Suppressor macrophage (primary cell): ENCODE measurements at places on chromosomes 11 and 22.
A peak's percentile ranks its signal among the peaks of the same experiment; 100 is the strongest.

GRCh38 chr11:123083623-123084029 lies 21.7 kb upstream of the HSPA8 start:
- peak; percentile 90 for DNase-seq

- DNase-seq = no peak
These were observed 4.2 kb downstream of the ZP1 start for GRCh38 chr11:60871378-60872061.

- no peak for DNase-seq
These were observed 327.7 kb downstream of the TENM4 start for GRCh38 chr11:79113054-79113690.

GRCh38 chr11:29161191-29161590 lies 855.6 kb downstream of the KCNA4 start:
- no peak for DNase-seq

- DNase-seq = no peak
These were observed 20.5 kb downstream of the RBFOX2 start for GRCh38 chr22:36008131-36008530.

- no peak for DNase-seq
These were observed 268.5 kb downstream of the TTC28 start for GRCh38 chr22:28411125-28411524.

DNA sequence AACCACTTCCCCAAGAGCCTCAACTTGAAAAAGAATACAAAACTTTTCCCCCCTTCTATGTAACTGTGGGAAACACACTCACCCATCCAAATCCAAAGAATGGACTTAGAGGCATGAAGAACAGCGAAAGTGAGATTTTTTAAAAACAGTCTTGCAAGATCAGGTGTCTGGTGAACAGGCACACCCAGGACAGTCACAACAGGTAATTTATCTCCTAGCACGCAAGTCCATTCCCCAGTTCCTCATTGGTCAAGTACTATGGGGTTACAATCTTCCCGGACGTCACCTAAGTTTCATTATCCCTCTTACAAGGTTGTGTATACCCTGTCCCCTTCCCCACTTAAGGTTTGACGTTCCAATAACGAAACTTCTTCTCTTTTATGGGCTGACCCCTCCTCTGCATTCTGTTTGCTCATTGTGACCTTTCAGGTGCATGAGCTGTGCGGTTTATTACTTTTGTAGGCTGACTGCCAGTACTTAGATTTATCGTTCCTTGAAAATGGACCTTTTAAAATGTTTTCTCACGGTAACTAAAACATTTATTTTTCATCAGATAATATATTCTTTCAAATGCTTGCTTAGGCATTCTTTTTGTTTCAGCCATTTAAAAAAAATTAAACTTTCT lies 1401.9 kb downstream of the FAM181B start:
- no peak for DNase-seq

- DNase-seq = no peak
These were observed 9.9 kb upstream of the CACNG2 start for GRCh38 chr22:36713436-36713835.

DNA sequence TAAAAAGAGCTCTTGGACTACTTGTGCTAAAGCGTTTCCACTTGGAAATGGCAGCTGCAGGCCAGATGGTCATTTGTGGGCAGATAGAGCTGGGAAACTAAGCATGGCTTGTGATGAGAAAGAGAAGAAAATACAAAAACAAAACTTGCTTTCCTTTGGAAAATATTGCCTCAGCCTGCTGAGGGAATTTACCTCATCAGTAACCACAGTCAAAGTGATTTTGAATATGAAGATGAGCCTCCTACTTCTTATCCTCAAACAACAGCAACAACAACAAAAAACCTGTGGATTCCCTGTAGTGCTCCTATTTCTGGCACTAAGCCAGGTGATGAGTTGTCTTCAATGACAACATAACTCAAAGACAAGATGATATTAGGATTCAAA lies 62.7 kb upstream of the FIBIN start:
- no peak for DNase-seq

DNA sequence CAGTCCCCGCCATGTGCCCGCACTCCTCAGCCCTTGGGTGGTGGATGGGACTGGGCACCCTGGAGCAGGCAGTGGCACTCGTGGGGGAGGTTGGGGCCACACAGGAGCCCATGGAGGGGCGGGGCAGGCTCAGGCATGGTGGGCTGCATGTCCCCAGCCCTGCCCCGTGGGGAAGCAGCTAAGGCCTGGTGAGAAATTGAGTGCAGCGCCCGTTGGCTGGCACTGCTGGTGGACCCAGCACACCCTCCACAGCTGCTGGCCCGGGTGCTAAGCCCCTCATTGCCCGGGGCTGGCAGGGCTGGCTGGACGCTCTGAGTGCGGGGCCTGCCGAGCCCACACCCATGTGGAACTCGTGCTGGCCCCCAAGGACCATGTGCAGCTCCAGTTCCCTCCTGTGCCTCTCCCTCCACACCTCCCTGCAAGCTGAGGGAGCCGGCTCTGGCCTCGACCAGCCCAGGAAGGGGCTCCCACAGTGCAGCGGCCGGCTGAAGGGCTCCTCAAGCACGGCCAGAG lies 16.1 kb downstream of the OR5B3 start:
- DNase-seq = no peak

GRCh38 chr11:68202165-68202564 lies 10.9 kb downstream of the KMT5B start:
- no peak for DNase-seq

DNA sequence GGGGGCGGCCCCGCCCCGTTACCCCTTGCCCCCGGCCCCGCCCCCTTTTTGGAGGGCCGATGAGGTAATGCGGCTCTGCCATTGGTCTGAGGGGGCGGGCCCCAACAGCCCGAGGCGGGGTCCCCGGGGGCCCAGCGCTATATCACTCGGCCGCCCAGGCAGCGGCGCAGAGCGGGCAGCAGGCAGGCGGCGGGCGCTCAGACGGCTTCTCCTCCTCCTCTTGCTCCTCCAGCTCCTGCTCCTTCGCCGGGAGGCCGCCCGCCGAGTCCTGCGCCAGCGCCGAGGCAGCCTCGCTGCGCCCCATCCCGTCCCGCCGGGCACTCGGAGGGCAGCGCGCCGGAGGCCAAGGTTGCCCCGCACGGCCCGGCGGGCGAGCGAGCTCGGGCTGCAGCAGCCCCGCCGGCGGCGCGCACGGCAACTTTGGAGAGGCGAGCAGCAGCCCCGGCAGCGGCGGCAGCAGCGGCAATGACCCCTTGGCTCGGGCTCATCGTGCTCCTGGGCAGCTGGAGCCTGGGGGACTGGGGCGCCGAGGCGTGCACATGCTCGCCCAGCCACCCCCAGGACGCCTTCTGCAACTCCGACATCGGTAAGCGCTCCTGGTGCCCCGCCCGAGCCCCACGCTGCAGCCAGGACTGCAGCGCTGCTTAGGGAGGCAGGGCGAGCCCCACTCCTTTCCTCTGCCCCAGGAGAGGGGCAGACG lies at the start of gene TIMP3:
Gene TIMP3 (plus strand): TSS at position 169 of the 700 bp plus-strand sequence. CDS start 297 bp downstream, at position 466.
- peak; percentile 79 for DNase-seq

- no peak for DNase-seq
These were observed 1289.4 kb downstream of the LRRC4C start for GRCh38 chr11:40170078-40170477.

- no peak for DNase-seq
These were observed 346.1 kb upstream of the DDI1 start for GRCh38 chr11:103690356-103690755.

GRCh38 chr11:6617315-6617781 lies 1.9 kb downstream of the TPP1 start:
- DNase-seq = peak; percentile 63

- DNase-seq = peak; percentile 36
These were observed 26.1 kb upstream of the RIC3 start for GRCh38 chr11:8194956-8195355.

- no peak for DNase-seq
These were observed 9.0 kb downstream of the NAT10 start for GRCh38 chr11:34114471-34114870.

GRCh38 chr11:117917591-117918151 lies 11.5 kb downstream of the TMPRSS13 start:
- DNase-seq = no peak

- DNase-seq = no peak
These were observed 64.2 kb downstream of the FLI1 start for GRCh38 chr11:128757886-128758612.

GRCh38 chr11:74634537-74634936 lies 42.2 kb downstream of the POLD3 start:
- DNase-seq = no peak

- DNase-seq = no peak
These were observed 38.1 kb downstream of the COA4 start for GRCh38 chr11:73838443-73839122.

GRCh38 chr11:4095509-4096230 lies 1.1 kb downstream of the RRM1 start:
- DNase-seq = no peak

DNA sequence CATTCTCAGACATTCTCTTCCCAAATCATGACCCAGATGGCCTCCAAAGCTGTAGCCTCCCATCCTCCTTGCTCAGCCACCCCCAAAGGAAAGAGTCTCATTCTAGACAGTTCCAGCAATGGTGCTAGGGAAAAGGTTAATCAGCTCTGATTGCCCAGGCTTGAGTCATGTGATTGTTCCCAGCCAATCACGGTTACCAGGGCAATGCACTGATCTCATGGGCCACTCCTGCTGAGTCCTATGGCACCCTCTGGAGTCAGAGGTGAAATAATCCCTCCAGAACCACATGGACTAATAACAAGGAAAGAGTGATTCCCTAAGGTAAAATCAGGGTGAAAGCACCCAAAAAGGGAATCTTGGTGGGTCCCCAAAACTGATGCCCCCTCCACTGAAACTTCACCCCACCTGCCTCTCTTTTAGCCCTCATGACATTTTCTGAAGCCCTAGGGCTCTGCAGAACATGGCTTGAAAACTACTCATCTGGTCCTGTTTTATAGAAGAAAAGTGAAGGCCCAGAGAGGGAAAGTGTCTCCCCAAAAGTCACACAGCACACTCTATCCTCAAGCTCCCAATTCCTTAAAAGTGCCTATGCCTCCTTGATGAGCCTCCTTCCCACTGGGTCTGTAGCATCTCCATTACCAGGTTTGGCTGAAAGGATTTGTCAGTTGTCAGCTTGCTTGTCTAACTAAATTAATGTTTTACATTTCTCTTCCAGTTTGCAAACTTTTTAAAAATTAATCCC lies 203.7 kb downstream of the MN1 start:
- DNase-seq = no peak

DNA sequence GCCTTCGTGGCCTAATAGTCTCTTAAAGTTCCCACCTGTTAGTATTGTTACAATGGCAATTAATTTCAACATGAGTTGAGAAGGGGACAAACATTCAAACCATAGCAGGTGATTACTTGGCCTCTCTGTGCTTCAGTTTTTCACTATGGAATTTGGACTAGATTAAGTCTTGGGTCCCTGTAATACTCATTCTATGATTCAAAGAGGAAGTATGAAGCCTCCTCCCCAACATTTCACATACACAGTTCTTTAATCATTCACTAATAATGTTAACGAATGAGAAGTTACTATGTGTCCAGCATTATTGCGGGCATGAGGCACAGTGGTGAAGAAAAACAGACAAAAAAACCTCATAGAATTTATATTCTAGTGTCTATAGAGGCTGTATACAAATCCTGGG lies 19.9 kb upstream of the USP47 start:
- DNase-seq = no peak

GRCh38 chr22:37804352-37804880 lies 3.3 kb upstream of the GCAT start:
- DNase-seq = no peak

GRCh38 chr11:117876341-117877119 lies at the start of gene FXYD6:
FXYD6 (minus strand) TSS chr11:117876658; CDS start chr11:117842776, 33,882 bp downstream.
- peak; percentile 31 for DNase-seq

DNA sequence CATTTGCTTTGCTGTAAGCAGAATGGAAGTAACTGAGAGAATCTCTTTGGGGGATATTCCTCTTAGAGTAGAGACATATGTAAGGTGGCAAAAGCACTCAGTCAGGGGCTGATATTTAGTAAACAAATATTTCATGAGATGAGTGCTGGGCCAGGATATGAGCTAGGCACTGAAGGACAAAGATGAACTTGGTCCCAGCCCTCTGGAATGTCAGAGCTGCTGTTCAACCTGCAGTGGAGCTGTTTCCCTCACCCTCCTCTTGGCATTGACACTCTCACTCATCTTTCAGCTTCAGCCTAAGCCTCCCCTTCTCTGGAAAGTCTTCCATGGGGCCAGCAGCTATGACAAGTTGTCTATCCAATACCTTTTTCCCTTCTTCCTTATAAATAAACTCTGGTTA lies 22.2 kb downstream of the RASSF10 start:
- no peak for DNase-seq

DNA sequence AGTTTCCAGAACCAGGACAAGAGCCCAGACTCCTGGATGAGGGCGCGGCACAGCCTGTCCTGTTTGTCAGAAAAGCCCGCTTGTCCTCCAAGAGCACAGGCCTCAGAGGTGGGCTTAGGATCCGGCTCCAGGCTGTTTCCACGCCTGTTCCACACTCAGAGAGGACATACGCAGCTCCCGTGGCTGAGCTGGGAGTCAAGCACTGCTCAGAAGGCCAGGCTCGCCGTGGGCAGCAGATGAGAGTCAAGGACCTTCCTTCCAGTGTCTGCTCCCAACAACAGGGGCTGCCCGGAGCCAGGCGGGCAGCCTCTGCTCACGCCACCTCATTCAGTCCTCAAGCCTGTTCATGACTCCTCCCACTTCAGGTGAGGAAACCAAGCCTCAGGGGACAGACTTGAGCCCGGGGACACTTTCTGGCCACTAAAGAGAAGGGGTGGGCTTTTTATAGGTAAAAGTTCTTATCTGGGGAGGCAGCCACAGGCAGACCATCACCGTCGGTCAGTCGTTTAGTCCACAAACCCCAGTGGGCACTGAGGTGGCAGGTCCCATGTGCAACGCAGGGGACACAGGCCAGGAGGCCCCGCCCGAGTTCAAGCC lies 3.8 kb downstream of the CYB5R3 start:
- DNase-seq = no peak

- DNase-seq = no peak
These were observed 5.2 kb downstream of the TMEM126A start for GRCh38 chr11:85652786-85653447.

- no peak for DNase-seq
These were observed 4.2 kb downstream of the LGALS1 start for GRCh38 chr22:37679670-37680069.

DNA sequence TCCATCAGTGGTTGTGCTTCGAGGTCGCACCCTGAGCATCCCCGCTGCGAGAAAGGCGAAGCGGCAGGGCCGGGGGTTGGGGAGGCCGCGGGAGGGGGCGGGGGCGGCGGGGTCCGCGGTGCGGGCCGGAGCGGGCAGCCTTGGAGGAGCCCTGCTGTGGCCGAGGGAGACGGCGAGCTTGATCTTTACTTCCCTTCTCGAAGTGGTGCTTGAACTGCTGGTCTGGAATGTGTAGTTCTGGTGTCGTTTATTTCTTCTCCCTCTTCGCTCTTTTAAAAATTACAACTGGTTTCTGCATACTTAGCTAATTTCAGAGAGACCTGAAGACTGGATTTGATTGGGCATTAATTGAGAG lies 1.1 kb downstream of the APLP2 start:
- DNase-seq = peak; percentile 71
